Dermis blood vessel endothelial cell (primary cell): ENCODE measurements at places on chromosomes 13 and 19. TPM values are rescaled to one million over a fixed set of nuclear protein-coding genes. Genes with fewer than 3 reads are reported as not detected.
A peak's percentile ranks its signal among the peaks of the same experiment; 100 is the strongest.

GRIN2D gene
- total RNA-seq, result 0.51 and 0.79 TPM in 2 replicates

DNA sequence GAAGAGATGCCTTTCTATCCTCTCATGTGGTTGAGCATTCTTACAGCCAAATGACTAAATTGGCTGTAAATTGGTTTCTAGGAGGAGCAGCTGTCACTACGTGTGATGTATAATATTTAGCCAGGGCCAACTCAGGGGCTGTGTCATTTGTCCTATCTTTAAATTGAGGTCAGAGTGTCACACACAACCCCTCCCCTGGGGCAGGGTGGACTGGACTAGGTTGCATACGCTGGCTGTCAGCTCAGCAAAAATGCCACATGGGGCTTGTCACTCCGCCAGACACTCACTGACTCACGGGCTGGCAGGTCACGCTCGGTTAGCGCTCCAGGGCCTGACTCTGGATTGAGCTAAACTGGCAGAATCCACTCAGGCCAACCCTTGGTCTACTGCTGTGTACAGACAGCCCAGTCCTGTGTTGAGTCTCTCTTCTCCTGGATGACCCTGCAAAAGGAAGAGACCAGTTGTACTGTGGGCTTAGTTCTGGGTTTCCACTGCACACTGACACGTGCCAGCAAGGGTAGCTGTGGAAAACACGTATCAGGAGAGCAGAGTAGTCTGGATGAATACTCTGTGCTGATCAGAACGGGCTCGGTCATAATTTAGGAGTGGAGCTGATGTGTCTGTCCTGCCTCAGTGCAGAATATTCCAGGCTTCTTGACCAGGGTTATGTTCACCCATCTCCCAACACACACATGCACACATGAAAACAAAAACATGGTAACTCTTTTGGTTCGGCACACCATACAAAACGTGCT, 29.1 kb downstream of the SHISA2 start:
- peak; percentile 57 for DNase-seq

SLC10A2 gene
- not detected in 2 replicates for total RNA-seq

- no peak for DNase-seq
These were observed 32.4 kb downstream of the ZNF787 start for GRCh38 chr19:56088497-56089215.

DNA sequence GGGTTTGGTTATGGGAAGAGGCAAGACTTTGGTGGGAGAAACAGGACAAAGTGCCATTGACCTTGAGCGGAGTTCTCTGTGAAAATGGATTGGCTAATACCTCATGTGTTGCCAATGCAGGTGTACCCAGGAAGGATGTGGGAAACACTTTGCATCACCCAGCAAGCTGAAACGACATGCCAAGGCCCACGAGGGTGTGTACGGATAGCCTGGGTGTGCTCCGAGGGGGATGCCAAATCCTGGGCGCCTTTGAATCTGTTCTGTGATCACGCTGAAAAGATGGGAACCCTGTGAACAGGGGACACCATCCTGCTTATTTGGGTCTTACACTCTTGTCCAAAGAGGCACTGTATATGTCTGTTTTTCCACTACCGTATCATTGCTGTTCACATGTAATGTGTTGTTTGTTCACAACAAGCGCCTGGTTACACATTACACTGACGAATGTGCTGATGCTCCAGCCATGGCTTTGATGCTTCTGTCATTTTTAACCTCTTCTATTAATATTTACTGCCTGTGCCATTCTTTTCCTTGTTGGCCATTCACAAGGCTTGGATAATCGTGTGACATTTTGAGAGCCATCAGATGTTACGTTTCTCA, 8.3 kb downstream of the GTF3A start:
- no peak for DNase-seq

DNA sequence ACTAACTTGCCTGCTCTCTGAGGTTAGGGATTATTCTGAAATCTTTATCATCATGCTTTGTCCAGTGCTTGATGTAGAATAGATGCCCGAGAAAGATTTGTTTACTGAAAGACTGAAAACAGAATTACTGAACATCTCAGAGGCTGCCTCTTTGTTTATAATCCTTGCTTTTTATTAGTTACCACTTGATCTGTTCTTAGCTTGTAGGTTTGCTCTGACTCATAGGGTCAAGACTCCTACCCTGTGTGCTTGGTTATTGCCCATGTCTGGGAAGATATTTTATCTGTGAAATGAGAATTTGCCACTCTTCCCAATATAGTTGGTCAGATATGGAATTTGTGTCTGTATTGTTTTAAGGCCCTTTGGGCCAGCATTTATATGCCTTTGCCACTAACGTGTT, 675.3 kb downstream of the DIAPH3 start:
- no peak for DNase-seq

DNA sequence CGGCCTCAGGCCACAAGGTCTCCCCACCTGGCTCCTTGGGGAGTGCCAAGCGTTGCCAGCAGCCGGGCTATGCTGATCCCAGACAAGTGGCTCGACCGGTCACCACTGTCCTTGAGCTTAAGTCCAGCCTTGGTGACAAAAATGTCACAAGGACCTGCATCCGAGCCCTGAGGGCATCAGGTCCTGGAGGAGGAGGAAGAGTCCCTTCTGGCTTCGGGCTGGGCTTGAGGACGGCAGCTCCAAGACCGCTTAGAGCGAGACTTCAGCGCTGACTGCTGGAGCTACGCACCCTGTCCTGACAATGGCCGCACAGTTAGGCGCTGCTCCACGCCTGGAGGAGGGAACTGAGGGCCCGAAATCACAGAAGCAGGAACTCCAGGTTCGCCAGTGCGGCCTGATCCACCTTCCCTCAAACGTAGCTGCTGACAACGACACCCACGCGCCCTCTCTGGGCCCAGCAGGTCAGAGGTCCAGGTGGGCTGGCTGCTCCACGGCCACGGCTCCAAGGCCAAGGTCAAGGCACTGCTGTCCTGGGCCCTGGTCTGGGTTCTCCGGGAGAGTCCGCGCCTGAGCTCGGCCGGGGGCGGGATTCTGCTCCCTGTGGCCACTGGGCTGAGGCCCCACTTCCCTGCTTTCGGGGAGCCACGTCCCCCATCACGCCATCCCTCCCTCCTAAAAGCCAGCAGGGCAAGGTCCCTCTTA, 7.0 kb downstream of the SBNO2 start:
- DNase-seq, result no peak

DNA sequence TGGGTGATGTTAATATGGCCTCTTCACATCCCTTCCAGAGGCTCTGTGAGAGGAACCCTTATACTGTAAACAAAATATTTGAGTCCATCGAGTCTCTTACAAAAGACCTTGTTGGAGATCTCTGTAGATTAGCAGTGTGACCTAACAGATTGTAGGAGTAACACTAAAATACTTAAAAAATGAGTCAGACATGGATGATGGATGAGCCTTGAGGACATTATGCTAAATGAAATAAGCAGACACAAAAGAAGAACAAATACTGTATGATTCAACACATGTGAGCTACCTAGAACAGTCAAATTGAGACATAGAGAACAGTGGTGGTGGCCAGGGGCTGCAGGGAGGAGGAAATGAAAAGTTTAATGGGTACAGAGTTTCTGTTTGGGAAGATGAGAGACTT, 152.2 kb upstream of the UBL3 start:
- no peak for DNase-seq

DNA sequence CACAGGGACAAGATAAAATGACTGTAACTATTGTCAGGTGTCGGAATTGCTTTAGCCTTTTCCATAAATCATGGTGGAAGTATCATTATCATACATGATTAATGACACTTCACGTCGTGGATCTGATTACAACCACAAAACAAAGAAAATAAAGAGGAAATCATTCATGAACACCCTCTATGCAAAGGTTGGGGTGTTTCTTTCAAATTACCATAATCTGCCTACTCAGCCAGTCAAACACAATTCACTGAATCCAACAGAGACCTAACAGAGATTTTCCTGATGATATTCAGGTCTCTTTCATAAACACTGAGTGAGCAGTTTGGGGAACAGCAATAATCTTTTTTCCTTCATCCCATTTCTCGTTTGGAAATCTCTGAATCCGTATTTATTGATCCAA, 625.6 kb downstream of the DCT start:
- DNase-seq, result no peak

DNA sequence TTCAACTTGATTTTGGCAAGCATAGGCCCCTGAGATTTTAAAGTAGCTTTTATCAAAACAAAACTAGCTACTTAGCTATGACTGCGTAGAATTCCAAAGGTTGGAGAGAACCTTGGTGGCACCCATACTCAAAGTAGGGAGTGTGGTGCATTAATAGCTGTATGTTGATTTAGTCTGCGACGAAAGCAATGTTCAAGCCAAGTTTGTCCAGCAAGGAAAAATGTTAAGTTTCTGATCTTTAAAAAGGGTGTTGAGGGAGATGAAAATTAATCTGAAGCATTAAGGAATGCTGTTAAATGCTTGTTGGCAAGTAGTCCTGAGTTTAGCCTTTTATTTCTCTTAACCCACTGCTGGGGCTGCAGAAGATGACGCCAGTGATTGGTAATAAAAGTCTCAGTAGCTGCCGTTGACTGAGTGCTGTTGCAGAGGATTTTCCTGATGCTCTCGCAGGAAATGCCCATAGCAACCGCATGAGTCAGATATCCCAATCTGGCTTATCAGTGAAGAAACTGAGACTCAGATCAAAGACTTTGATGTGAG, 75.9 kb upstream of the RNF113B start:
- DNase-seq, result peak; percentile 90

DNA sequence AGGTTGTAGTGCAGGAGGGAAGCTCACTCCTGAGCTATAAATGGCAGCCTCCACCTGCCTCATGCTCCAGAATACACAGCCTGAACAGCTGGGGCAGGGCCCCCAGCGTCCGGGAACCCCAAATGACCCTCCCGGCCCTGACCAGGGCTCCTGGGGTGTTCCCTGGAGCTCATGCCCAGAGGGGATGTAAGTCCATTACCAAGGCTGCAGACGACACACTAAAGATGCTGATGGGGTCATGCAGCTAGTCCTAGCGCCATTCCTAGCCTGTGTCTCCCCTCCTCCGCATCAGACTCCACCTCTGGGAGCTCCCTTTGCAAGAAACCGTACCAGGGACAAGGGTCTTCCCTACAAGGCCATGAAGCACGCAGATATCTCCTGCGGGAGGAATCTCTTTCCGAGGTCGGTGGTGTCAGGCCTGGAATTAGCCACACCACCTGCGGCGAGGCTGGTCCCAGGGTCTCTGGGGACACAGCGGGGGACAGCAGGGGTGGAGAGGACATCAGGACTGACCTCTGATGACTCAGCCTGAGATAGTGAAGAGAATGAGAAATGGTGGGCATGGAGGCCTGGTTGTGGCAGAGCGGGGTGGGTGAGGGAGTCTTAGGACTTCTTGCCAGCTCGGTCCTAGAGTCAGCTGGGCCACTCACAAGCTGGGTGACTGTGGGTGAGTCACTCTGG, 11.9 kb upstream of the TPM4 start:
- DNase-seq, result no peak

GRCh38 chr19:10168386-10168948, 26.3 kb downstream of the DNMT1 start:
- no peak for DNase-seq

DNA sequence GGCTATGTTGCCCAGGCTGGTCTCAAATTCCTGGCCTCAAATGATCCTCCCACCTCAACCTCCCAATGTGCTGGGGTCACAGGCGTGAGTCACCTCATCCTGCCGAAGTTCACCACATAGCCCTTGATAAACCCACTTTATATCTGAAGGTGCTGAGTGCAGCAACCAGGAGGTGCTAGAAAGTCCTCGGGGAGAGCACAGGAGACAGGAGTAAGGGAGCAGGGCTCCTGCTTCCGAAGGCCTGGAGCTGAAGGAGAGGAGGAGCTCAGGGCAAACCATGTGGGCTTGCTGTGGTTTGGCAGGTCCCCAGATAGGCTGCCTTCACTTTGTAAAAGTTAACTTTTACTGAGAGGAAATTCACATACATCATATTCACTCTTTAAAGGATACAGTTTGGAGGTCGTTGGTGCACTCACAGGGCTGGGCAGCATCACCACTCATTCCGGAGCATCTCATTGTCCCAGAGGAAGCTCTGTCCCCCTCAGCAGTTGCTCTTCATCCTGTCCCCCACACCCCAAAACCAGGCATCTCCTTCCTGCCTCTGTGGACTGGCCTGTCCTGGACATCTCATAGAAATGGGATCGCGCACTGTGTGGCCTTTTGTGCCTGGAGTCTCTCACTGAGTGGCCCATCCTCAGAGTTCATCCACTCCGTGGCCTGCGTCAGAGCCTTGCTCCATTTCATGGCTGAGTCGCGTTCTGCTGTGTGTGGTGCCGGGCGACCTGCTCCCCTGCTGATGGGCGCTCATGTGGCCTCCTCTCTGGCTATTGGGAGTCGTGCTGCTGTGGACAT, 49.5 kb downstream of the KDM4B start:
- no peak for DNase-seq

DNA sequence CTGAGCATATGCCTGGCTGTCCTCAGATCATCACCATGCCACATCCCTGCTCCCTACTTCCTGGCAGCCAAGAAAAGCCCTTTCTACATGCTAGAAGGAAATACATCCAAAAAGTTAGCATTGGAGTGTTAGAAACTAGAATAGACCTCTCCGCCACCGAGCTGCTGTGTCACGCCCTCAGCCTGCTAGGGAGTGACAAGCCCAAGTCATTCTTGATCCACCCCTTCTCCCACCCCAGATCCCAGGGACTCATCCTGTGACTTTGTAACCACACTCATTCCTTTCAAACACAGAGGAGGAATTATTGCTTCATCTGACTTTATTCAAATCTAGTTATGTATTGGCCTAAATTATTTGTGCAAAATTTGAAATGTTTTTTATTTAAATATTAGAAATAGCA, 45.3 kb downstream of the POLR1D start:
- no peak for DNase-seq

- DNase-seq, result peak; percentile 59
These were observed 5.9 kb upstream of the ARL11 start for GRCh38 chr13:49622174-49622946.

GRCh38 chr13:34308725-34309124, 490.8 kb downstream of the RFC3 start:
- DNase-seq, result no peak

DNA sequence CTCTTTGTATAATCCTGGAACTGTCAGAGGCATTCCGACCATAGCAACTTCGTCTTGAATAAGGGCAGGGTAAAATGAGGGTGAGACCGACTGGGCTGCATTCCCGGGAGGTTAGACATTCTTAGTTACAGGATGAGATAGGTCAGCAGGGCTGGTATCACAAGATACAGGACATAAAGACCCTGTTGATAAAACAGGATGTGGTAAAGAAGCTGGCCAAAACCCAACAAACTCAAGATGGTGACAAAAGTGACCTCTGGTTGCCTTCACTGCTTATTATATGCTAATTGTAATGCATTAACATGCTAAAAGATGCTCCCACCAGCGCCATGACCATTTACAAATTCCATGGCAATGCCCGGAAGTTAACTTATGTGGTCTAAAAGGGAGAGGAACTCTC, 27.7 kb upstream of the MBNL2 start:
- peak; percentile 86 for DNase-seq
